ENCODE measurements at places on chromosomes 12 and 14.
A peak's percentile ranks its signal among the peaks of the same experiment; 100 is the strongest.

GRCh38 chr12:133129368-133130037 is 571 bp downstream of the ZNF891 start:
- DNase-seq = no peak

GRCh38 chr12:11684811-11685210 is 35.3 kb downstream of the ETV6 start:
- no peak for DNase-seq

GRCh38 chr12:115374480-115375185 is 690.7 kb upstream of the TBX3 start:
- no peak for DNase-seq

DNA sequence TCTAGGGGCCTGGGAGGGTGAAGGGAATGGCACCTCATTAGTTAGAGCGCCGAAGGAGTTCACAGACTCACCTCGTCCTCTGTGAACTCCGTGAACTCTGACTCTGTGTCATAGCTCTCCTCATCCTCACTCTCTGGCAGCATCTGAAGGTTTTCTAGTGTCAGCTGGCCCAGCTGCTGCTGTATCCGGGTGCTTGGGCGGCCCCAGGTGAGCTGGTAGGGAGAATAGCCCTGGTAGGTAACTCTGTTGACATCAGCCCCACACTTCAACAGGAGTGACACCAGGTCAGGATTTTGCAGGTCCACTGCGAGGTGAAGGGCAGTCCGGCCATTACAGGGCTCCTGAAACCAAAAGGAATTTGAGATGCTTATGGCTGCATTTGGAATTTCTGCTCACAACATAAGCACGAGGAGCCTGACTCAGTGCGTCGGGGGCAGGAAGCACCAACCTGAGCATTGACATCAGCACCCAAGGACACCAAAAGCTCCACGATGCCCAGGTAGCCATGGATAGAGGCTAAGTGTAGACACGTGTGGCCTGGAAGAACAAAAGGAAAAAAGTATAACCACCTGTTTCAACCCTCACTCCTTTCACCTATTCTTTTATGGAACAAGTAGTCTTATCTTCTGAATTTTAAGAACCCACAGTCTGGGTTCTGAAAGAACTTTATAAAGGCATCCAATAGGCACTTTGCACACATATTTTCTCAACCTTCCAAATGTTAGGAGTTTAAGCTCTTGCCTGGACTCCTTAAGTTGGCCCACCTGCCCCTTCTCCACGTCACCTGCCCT is 2.0 kb downstream of the NFKBIA start:
- DNase-seq = peak; percentile 43

DNA sequence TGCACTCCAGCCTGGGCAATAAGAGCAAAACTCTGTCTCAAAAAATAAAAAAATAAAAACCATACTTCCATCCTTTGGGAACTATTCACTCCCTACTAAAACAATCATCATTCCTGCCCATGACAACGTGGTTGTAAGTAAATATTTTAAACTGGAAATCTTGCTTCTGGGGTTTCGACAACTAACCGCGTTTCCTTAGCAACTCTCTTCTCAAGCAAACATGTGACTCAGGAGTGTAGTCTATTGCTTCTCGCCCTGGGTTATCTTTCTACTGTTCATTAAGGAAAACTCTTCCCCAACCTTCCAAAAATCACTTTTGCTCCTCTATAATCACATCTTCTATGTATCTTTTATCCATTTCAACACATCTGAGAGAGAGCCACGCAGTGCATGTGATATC is 21.8 kb downstream of the APPL2 start:
- DNase-seq = no peak

DNA sequence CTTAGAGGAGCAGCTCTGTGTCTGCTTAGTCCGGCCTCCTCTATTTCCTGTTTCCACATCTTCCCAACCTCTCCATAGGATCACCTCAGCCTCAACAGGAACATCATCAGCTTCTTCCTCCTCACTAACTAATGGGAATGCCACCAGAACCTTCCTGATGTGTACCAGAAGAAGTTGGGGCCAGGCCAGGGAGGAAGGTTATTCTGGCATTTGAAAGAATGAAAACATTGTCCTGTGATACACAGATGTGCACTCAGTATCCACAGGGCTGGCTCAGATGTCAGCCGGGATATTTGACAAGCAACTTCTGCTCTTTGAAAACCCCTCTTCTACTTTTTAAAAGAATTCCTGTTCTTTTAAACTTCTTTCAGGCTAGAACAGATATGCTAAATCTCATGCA is 63.6 kb downstream of the TMEM30B start:
- DNase-seq = no peak

DNA sequence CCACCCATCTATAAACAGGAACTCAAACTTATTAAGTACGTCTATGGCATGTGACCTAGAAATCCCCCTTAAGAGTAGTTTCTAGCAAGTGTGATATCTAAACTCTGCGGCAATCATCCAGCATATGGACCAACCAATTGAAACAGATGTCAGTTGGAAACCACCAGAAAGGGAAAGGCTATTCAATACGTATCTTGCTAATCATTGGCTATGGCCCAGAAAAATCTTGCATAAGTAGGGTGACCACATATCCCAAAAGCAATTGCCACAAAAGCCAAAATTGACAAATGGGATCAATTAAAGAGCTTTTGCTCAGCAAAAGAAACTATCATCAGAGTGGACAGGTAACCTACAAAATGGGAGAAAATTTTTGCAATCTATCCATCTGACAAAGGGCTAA is 24.2 kb downstream of the SYNJ2BP start:
- DNase-seq = no peak

- no peak for DNase-seq
Measured at GRCh38 chr12:84412226-84412625, 500.4 kb downstream of the SLC6A15 start.

GRCh38 chr12:52636592-52637258 is 15.3 kb downstream of the KRT2 start:
- no peak for DNase-seq
